GM04503 (cell line): ENCODE measurements at places on chromosomes 7 and 10.

GRCh38 chr7:52302765-52303520 is 732.5 kb upstream of the POM121L12 start:
- no peak for DNase-seq

- DNase-seq, result peak; percentile 28
These were observed 133.2 kb downstream of the CUX1 start for GRCh38 chr7:101950450-101951119.

DNA sequence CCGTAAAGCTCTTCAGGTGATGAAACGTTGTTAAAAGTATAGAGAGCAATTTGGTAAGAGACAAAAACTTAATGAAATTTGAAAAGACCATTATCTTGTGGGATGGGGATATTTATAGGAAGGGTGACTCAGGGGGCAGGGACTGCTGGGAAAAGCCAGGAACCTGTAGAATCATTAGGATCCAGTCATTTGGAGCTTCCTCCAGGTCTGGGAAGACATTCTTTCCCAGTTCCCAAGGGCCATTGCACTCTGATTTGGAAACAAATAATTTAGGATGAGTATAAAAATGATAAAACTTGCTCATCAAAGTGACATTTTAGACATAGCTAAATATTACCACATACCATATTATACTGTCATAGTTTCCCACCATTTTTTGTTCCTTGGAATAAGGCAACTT is 143.9 kb downstream of the PFKFB3 start:
- DNase-seq, result peak; percentile 38

DNA sequence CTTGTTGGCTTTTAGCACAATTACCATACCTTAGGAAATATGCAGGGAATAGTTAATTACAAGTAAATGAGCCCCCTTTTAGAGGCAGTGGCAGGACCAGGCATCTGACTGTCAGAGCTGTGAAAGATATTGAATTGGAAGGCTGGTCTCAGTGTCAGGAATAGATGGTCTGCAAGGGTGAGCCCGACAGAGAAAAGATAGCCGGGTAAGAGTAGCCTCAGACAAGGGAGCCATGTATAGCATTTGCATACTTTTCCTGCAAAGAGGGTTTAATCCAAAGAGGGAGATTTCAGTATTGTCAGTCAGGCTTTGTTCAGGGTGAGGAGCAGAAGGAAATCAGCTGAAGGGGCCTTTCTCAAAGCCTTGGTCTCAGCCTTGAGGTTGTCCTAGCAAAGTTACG is 128.9 kb upstream of the FZD1 start:
- DNase-seq, result no peak

GRCh38 chr7:46153951-46154787 is 233.1 kb upstream of the IGFBP3 start:
- DNase-seq, result no peak

- DNase-seq, result no peak
These were observed 76.7 kb downstream of the ZRANB1 start for GRCh38 chr10:125018576-125019143.

- DNase-seq, result no peak
These were observed 10.5 kb upstream of the PPIF start for GRCh38 chr10:79336739-79337138.

- DNase-seq, result no peak
These were observed 5.6 kb downstream of the AVL9 start for GRCh38 chr7:32500922-32501341.

DNA sequence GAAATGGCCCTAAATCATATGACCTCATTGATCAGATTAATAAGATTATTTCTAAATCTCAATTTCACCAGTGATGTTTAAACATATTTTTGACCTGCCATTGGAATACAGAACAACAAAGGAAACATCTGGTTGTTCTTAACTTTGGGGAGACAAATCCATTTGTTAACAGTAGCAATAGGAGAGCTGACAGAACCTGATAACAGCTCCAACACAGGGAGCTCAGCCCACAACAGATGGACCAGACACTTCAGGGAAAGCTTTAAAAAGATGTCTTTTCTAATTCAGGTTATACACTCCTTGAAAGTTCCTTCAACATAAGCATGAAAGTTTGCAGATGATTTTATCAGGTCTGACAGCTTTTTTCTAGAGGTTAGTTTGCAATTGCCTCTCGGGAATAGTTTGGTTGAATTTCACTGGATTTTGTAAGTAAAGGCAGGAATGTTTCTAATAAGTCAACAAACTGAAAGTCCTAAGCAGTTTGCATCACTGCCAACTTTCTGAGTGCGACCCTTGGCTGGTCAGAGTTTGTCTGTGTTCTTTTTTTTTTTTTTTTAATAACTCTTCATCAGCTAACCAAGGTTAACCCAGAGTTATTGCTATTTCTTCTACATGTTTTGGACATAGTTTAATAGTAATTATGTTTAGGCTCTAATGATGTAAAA is 6.5 kb upstream of the MET start:
- no peak for DNase-seq

DNA sequence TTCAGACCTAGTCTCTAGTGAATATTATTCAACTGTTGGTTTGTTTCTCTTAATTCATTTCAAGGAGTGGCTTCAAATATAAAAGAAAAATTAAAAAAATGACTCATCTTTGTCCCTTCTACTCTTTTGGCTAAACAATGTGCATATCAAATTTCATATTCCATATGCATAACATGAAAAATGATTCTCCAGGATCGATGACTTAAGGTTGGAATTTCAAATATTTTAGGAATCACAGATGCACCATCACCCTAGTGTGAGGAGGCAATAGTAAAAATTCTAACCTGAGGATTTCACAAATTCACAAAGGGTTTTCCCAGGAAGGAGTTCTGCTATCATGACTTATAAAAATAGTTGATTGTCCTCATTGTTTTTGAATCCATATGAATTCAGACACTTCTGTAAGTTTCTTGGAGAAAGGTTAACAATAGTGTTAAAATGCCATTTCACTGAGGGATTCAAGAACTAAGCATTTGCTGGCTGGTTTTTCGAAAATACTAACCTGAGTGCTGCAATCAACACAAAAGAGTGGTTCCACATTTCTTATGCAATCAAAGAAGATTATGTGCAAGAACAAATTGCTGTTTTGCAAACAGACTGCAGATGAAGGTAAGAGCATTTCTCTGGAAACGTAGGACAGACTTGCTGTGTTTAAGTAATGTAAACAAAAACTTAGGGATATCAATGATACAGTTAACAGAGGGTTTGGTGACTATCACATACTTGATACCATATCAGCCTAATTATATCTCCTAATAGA is 547.5 kb upstream of the LRRTM3 start:
- DNase-seq, result no peak

- DNase-seq, result no peak
These were observed 33.9 kb downstream of the C10orf143 start for GRCh38 chr10:130076681-130077080.

DNA sequence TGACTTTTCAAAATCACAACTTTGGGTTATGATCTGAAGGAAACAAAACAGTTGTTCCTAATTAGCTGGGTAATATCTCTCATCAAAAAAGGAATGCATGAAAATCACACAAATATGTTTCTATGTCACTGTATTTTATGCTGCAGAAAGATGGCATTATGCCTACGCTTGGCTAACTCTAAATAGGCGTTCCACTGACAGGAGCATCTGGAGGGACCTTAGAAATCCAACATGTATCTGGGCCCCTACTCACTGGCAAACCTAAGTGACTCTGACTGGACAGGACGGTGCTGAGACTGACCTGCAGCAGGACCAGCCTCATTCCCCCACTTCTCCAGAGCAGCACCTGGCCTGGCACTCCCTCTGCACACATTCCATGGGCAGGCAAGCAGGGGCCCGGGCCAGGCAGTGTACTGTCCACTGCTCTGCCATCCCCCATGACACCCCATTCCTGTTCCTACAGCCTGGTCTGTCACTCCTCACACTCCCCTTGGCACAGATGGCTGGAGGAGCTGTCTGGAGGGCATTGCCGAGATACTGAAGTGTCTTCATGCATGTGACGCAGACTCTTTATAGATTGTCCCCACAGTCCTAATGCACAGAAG is 2.6 kb upstream of the MYL7 start:
- no peak for DNase-seq

DNA sequence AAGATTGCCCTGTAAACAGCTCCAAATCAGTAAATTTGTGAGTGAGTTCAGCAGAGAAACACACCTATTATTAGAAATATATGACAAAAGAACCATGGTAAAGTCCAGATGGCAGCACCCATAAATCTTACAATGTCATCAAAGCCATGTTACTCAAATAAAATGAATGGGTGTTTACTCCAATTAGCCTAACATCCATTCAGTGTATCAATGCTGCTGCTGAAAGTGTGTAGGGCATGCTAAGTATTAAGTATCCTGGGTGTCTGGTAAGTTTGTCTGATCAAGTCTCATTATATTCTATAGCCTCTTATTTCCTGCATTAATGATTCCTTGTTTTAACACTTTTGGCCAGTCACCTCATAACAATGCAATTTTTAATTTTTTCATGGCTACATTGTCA is 185.5 kb upstream of the STEAP4 start:
- DNase-seq, result no peak

DNA sequence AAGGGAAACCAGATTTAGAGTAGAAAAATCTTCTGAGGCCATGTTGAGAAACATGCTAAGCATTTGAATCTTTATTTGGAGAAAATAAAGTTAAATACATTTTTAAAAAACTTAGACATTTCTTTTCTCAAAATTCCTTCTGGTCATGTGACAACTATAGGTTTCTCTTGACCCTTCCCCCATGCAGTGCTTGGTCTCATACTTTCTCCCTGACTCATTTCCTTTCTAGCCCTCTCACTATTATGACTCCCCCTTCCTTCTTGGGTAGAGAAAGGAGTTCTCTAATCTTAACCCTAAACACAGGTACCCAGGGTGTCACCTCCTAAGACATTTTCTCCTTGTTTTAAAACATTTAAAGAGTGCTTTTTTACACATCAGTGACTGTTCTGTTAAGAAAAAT is 179.5 kb upstream of the TMEM106B start:
- no peak for DNase-seq

GRCh38 chr7:54802114-54802513 is 43.1 kb upstream of the SEC61G start:
- no peak for DNase-seq

DNA sequence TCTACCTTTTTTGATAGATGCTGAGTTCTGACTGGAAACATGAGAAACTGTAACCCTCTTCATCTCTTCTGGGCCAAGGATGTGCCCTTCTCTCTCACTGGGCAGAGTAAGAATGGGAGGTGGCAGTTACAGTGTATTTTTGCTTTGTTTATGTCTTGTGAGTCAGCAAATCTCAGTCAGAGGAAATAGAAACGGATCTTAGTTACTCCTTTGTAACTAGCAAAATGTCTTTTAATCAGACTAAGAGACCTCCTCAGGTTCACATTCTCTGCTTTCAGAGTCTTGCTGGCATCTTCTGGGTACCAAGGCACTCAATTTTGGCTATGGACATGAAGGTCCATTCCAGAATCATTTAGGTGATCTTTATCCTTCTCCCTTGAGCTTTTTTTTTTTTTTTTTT is 70.9 kb downstream of the HHEX start:
- peak; percentile 25 for DNase-seq

- DNase-seq, result no peak
These were observed 84.1 kb upstream of the LRRC4 start for GRCh38 chr7:128115336-128115820.

- DNase-seq, result no peak
These were observed 9.6 kb downstream of the MAFK start for GRCh38 chr7:1539882-1540775.

DNA sequence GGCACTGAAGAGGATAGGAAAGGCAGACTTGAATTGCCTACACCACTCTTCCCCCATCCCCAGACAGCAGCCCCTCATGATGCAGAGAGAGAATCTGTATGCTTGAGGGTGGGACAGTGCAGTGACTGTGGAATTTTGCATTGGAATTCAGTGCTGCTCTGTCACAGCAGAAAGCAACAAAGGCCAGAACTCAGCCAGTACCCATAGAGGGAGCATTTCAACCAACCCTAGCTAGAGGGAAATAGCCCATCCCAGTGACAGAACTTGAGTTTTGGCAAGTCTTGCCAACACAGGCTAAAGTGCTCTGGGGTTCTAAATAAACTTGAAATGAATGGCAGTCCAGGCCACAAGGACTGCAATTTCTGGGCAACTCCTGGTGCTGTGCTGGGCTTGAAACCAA is 80.4 kb downstream of the TES start:
- DNase-seq, result no peak

DNA sequence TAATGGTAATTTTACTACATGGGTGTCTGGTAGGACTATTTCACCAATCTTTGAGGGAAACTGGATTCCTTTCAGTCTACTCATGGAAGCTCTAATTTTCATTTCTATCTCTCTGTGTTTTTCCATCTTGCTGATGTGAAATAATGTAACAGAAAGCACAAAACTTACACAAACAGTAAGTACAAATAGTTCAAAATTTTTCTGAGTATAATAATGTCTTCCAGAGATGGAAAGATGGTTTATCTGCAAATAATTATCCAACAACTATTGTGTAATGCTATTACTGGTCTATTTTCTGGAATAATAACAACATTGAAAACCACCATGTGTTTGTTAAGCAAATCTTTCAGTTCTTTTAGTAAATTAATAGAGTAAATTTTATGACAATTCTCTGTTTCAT is 565.8 kb upstream of the MGMT start:
- no peak for DNase-seq

GRCh38 chr10:80453842-80454512 is at the start of gene TSPAN14:
Gene TSPAN14, plus strand, starts transcription at chr10:80454310. Its CDS starts 34,924 bp downstream, at chr10:80489234.
- no peak for DNase-seq

- no peak for DNase-seq
These were observed 574.2 kb downstream of the CCSER2 start for GRCh38 chr10:84902553-84902952.

GRCh38 chr7:128409596-128410450 is at the start of gene IMPDH1:
Gene IMPDH1, minus strand, starts transcription at chr7:128409982. Its CDS starts 81 bp downstream, at chr7:128409901.
- DNase-seq, result peak; percentile 44

DNA sequence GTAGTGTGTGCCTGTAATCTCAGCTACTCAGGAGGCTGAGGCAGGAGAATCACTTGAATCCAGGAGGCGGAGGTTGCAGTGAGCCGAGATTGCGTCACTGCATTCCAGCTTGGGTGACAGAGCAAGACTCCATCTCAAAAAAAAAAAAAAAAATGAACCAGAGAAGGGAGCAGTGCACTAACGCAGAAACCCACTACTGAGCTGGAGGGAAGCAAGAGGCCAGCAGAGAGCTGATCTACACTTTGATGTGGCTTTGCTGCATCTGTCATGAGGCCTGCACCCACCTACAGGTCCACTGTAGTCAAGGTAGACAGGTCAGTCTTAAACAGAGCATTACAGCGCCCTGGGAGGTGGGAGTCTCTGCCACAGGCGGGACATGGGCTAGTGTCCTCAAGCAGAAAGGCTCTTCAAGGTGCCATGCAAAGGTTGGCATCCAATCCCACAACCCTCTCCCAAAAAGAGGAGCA is 30.0 kb downstream of the MAT1A start:
- no peak for DNase-seq

DNA sequence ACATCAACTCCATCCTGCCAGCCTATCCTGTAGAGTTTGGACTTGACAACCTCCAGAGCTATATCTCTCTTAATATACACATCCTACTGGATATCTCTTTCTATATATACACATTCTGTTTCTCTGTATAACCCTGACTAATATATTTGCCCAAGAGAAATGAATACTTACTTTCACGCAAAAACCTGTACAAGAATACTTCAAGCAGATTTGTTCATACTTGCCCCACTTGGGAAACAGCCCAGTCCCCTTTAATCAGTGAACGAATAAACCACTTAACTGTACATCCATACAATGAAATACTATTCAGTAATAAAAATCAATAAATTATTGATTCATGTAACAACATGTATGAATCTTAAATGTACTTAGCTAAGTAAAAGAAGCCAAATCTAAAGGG is 251.1 kb upstream of the PHYHIPL start:
- DNase-seq, result no peak
